ENCODE measurements at places on chromosomes 1 and 21. TPM values are rescaled to one million over a fixed set of nuclear protein-coding genes. Genes with fewer than 3 reads are reported as not detected.

KRTAP19-3 gene
- total RNA-seq, result not detected

GRCh38 chr1:208644401-208645160 is 400.4 kb upstream of the PLXNA2 start:
- no peak overlapping the region for H3K27ac ChIP-seq
- no peaks in the 10 kb centered on the region for H3K36me3 ChIP-seq
- H3K4me1 ChIP-seq, result no peaks in the 10 kb centered on the region
- no peaks in the 10 kb centered on the region for H3K27me3 ChIP-seq
- no peak for DNase-seq

DNA sequence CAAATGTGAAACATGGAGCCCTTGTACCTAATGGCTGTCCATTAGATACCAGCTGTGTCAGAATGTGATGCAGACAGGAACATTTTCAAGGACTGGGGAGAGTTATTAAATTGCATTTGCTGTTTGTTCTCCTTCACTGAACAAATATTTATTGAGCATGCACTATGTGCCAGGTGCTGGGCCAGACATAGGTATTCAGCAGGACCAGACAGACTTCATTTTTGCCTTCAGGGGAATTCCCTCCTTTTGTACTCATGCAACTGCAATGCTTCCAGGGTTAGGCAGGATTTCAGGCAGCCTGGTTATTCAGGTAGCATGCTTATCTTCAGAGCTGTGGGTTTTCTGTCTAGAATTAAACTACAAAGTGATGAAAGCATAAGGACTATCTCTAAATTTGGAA is 64.2 kb upstream of the SMYD2 start:
- H3K4me3 ChIP-seq, result no peak overlapping the region
- no peaks in the 10 kb centered on the region for H3K4me1 ChIP-seq
- no peak overlapping the region for H3K27ac ChIP-seq
- peaks cover 34% of the 10 kb centered on the region for H3K27me3 ChIP-seq
- no peak for DNase-seq

- H3K27ac ChIP-seq, result no peak overlapping the region
- peaks cover 1% of the 10 kb centered on the region for H3K36me3 ChIP-seq
- DNase-seq, result no peak
- H3K4me3 ChIP-seq, result no peak overlapping the region
- H3K27me3 ChIP-seq, result no peaks in the 10 kb centered on the region
Observed at GRCh38 chr1:62025154-62025553, 169.5 kb upstream of the L1TD1 start.

DNA sequence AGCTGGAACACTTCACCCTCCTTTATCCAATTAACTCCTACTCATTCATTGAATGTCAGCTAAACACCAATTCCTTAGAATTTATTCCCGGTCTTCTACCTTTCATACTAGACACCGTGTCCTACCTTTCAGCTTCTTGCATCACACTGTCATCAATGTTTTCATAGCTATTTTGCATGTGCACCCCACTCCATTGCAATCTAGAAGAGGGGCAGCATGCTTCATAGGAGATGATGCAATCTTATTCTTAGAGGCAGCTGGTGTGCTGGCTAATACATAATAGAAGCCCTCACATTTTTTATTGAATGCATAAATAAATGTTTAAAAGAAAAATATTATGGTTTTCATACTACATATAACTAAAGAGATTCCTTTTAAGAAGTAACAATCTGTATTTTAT is 123.6 kb downstream of the DSCAM start:
- no peak overlapping the region for H3K4me3 ChIP-seq
- H3K27me3 ChIP-seq, result no peaks in the 10 kb centered on the region
- H3K36me3 ChIP-seq, result no peaks in the 10 kb centered on the region
- no peaks in the 10 kb centered on the region for H3K4me1 ChIP-seq
- H3K27ac ChIP-seq, result no peak overlapping the region

GJB4 gene
- total RNA-seq, result not detected

F3 gene
- total RNA-seq, result not detected

- H3K27me3 ChIP-seq, result no peaks in the 10 kb centered on the region
- H3K27ac ChIP-seq, result no peak overlapping the region
- H3K36me3 ChIP-seq, result no peaks in the 10 kb centered on the region
- no peaks in the 10 kb centered on the region for H3K4me1 ChIP-seq
- DNase-seq, result no peak
- no peak overlapping the region for H3K4me3 ChIP-seq
Observed at GRCh38 chr1:217891966-217892365, 260.8 kb downstream of the SPATA17 start.

- no peak overlapping the region for H3K27ac ChIP-seq
- peaks cover 5% of the 10 kb centered on the region for H3K27me3 ChIP-seq
- H3K4me3 ChIP-seq, result no peak overlapping the region
- H3K36me3 ChIP-seq, result no peaks in the 10 kb centered on the region
Observed at GRCh38 chr1:157893686-157894085, 52.1 kb upstream of the CD5L start.

RAD54L gene
- total RNA-seq, result 46.7 TPM

EPHB2 gene
- not detected for total RNA-seq

Measured in activated CD4-positive, alpha-beta T cell treated with anti-CD3 and anti-CD28 coated beads, Interleukin-2, amount 10 ng/mL, durations not matched to agents 7 days and 5 days (primary cell).